ENCODE measurements at places on chromosomes 16 and 17.

- no peak for DNase-seq
These were observed 160.4 kb upstream of the PLCG2 start for GRCh38 chr16:81618661-81619060.

DNA sequence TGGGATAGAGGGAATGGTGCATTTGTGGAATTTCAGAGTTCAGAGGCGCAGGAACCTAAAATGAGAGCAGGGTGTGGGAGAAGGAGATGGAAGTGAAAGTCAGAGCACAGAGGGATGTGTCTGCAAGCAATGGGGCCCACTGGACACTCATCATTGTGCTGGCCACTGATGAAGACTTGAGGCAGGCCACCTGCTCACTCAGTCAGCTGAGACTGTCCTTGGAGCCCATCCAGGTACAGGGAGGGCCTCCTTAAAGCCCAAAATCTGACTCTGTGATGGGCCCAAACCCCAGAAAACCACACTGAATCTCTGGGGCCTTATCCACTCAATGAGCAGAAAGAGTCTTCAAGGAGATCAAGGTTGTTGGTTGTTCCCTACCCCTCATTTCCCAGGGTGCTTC, 5.6 kb downstream of the GP2 start:
- no peak for DNase-seq

- no peak for DNase-seq
These were observed 89.0 kb upstream of the DHX40 start for GRCh38 chr17:59476413-59476812.

GRCh38 chr16:60651346-60651745, 1384.9 kb downstream of the CDH8 start:
- DNase-seq = no peak

DNA sequence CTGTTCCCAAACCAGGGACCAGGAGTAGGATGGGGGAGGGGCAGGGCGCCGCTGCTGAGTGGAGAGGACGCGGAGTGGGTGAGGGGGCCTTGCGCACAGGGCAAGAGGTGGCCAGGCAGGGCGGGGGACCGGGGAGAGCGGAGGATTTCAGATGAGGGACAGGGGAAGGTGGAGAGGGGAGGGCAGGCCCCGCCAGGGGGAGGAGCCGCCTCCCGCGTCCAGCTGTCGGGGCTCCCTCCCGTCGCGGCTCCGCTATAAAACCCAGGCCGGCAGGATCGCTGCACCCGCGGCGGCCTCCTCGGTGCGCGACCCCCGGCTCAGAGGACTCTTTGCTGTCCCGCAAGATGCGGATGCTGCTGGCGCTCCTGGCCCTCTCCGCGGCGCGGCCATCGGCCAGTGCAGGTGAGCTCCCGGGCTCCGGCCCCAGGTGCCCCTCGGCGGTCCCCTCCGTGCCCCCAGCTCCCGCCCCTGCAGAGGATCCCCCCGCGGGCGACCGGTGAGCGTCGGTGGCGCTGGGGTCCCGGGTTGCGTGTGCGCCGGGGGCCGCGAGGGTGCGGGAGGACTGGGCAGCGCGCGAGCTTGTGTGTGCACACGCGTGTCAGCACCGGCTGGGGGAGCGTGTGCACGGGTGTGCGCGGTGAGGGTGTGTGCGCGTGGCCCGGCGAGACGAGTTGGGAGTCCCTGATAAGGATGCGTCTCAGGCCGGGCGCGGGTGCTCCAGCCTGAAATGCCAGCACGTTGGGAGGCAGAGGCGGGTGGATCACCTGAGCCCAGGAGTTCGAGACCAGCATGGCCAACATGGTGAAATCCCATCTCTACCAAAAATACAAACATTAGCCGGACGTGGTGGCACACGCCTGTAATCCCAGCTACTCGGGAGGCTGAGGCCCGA, at the start of gene CA4:
TSS of gene CA4 (plus strand) at position 283 of the 892 bp plus-strand sequence. CDS start at position 345, 62 bp downstream.
- no peak for DNase-seq

GRCh38 chr17:17105976-17106375, 63.7 kb downstream of the MPRIP start:
- DNase-seq = no peak

DNA sequence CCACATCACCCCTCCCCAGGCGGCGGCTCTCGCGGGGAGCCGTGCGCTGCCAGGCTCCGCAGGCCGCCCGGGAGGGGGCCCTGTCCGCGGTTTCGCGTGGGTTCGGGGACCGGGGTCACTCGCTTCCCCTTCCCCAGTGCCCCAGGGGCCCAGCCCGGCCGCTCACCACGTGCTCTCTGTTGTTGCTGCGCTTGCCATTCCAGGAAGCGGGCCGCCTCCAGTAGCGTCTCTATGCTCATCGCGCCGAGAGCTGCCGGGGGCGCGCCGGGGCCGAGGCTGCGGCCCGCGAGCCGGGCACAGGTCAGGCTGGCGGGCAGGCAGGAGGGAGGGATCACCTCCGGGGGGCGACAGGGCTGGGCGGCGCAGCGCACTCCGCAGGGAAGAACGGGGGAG, 390 bp downstream of the MNT start:
- peak; percentile 43 for DNase-seq

- DNase-seq = no peak
These were observed 92.4 kb downstream of the BRIP1 start for GRCh38 chr17:61770752-61771533.

DNA sequence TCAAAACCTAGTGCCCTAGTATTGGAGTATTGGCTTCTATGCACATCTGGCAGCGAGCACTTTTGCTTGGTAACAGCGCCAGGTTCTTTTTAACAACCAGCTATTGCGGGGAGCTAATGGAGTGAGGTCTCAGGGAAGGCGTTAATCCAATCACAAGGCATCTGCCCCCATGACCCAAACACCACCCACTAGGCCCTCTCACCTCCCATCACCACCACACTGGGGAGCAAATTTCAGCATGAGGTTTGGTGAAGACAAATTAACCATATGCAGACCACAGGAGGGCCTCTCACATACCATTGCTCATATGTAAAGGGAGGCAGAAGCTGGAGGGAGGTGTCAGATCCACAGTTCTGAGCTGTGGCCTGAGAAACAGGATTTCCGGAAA, 893 bp upstream of the ODF4 start:
- DNase-seq = no peak

GRCh38 chr17:60720763-60721531, 43.3 kb downstream of the BCAS3 start:
- no peak for DNase-seq

GRCh38 chr17:67435122-67435521, 58.0 kb downstream of the PITPNC1 start:
- DNase-seq = peak; percentile 18

DNA sequence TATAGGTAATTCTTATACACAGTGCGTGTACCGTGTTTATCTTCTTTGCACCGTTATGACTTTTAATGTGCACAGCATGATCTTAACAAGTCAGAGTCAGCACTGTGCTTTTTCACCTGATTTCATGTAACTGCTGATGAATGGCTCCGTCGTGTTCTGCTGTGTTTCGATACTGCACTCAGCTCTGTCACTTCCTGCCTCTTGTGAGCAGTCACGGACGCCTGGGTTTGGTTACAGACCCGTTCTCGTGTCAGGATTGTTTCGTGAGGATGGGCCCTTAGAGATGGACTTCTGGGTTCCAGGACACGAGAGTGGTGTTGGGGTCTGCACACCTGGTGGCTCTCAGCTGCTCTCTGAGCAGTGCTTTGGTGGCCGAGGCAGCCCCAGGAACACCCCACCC, 24.6 kb downstream of the TBCD start:
- DNase-seq = no peak

DNA sequence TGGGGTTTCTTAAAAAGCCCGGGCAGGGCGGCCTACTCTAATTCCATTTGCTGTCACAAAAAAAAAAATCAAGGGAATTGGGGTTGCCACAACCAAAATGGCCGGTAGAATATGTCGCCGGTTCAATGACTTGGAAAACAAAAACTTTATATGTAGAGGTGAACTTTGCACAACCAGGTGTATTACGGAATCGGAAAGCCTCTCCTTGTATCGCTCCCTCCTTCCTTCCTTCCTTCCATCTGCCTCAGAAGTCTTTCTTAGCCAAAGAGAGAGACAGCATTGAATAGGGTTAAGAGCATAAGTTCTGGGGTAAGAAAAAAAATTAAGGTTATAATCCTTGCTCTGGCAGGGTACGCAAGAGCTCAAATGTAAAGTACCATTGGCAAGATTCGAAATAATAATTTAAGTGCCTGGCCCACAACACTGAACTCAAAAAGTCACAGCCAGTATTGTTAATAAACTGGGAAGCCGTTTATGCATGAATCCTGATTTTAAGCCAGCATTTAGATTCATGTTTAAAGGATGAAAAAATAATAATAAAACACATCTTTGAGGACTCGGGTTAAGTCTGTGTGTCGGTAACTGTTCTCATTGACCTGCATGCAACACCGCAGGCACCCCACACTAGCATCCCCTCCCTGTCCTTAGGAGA, 522 bp upstream of the GLG1 start:
- DNase-seq = no peak

- DNase-seq = no peak
These were observed 134.5 kb upstream of the CHMP6 start for GRCh38 chr17:80856863-80857755.

DNA sequence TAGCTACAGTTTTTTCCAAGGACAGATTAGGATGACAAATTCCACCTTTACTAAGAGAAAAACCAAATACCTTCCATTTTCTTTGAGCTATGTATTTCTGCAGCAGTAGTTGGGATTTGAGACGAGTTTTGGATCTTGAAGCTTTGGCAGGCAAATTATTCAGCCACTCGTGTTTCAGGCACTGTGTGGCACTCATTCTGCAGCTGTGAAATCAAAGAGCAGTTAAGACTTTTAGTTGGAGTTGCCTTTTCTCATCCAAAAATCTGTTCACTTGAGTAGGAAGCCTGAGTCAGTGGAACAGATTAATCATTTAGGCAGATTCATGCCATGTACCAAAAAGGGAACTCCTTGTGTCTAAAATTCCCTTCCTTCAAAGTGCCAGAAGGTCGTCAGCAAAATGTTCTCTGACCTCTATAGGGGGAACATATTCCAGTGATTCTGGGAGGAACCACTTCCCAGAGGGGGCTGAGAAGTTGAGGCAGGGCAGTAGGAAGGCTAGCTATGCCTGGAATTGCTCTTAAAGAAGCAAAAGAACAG, 20.1 kb downstream of the ORC6 start:
- DNase-seq = no peak

DNA sequence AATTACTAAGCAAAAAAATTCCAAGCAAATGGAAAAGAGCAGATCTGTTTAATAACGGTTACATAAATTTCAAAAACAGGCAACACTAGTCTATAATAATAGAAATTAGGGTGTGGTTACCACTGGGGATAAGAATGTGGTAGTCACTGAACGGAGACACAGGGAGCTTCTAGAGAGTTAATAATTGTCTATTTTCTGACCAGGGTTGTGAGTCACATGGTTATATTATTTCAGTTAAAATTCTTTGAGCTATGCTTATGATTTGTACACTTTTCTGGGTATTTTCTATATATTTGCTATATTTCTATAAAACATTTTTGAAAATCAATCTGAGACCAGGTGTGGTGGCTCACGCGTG, 433.9 kb upstream of the MAF start:
- no peak for DNase-seq

DNA sequence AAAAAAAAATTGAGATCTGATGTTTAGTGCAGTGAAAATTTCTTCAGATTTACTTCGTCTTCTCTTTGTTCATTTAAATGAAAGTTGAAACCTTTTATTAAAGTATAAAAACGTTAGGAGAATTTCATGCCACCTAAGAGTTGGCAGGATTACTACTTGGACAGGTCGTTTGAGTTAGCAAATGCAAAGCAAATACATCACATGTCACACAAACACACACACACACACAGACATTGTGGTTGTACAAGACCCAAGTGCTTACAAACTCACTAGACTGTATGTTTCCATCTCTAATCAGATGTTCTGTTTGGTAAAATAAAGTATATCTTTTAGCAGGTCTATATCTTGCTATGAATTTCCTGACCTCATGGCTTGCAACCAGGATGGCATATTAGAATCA, 185.6 kb upstream of the COX10 start:
- DNase-seq = no peak

- no peak for DNase-seq
These were observed 117.0 kb downstream of the AATF start for GRCh38 chr17:37065486-37066321.

DNA sequence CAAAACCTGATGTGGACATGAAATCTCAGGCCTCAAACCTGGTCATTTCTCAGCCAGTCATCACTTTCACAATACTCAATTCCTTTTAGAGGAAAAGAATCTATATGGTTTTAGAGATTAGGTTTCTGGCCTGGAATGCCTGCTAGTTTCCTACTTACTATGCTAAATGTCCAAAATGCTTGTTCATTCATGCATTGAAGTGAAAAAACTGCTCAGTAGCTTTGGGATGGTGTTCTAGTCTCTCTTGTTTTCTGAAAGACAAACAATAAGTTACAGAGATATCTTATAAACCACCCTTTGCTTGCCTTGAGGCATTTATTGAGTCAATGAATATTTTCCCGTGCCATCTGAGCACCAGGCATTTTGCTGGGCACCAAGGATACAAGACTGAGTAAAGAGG, 1146.5 kb upstream of the GOT2 start:
- DNase-seq = no peak

DNA sequence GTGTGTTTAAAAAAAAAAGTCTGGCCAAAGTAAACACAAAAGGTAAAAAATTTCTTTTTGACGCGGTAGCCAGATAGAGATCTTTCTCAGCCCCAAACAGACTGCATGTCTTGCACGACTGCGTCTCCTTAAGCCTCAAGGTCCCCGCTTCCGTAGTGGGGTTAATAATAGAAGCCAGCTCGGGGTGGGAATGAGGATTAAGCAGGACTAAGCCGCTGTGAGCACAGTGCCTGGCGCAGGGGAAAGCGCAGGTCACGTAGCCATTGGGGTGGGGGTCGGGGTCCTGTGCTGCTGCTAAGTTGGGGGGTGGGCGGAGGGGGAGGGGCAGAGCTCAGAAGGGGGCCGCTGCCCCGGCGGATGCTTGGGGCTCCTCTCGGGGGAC, 521 bp downstream of the GGA2 start:
- no peak for DNase-seq

GRCh38 chr17:17685775-17686291, 4.6 kb downstream of the RAI1 start:
- no peak for DNase-seq

- DNase-seq = no peak
These were observed 32.1 kb upstream of the SBK1 start for GRCh38 chr16:28260193-28260592.

DNA sequence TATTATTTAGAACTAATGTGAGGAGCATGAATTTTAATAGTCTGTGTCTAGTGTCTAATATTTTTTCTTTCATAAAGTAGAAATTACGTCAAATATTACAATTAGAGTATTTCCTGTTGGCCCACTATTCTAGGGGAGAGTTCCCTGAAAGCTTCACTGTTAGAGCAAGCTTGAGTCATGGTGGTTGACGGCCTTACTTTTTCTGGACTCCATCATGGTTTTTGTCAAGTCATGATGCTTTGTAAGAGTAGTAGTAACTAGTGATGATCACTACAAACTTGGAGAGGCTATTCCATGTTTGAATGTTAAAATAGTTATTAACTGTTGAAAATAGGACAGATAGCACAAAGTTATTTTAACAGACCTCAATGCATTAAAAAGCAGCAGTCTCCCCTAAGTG, 1.7 kb downstream of the PSMD11 start:
- no peak for DNase-seq

- DNase-seq = no peak
These were observed 11.1 kb upstream of the ABR start for GRCh38 chr17:1190751-1191331.

All from T-helper 17 cell (primary cell).